ENCODE measurements at places on chromosomes 5 and 9.

DNA sequence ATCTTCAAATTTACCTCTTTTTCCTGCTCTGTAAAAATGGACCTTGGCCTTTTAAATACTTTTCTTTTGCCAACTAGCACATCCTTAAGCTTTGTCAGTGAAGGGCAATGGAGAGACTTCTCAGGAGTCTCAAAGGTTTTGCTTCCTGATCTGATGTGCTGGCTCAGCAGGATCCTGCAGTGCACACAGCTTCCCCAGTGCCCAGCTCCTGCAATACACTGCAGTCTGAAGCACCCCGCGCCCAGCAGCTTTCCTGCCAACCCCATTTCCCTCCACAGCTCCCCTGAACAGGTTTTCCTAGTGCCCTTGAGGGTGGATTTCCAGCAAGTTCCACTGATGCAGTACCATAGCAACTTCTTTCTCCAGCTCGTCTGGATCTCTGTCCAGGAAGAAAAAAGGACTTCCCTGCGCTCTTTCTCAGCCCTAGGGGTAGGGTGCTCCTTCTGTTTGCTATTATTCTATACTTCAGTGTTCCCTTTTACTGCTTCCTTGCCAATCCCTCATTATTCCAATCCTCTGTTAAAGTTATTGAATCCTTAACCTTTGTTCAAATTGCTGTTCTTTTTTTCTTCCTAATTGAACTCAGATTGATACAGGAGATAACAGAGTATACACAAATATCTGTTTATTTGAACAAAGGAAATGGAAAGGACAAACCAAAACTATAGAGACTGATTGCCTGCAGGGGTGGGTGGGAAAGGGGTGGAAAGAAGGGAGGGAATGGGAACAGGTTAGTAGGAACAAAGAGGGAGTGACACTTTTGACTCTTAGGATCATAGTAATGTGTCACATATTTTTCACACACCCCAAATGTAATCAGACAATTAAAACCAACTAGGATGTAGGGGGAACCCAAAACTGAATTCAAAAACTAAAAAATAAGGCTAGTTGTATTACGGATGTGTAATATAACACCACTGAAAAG lies 8.5 kb downstream of the SNAPC3 start:
- no peak for DNase-seq

DNA sequence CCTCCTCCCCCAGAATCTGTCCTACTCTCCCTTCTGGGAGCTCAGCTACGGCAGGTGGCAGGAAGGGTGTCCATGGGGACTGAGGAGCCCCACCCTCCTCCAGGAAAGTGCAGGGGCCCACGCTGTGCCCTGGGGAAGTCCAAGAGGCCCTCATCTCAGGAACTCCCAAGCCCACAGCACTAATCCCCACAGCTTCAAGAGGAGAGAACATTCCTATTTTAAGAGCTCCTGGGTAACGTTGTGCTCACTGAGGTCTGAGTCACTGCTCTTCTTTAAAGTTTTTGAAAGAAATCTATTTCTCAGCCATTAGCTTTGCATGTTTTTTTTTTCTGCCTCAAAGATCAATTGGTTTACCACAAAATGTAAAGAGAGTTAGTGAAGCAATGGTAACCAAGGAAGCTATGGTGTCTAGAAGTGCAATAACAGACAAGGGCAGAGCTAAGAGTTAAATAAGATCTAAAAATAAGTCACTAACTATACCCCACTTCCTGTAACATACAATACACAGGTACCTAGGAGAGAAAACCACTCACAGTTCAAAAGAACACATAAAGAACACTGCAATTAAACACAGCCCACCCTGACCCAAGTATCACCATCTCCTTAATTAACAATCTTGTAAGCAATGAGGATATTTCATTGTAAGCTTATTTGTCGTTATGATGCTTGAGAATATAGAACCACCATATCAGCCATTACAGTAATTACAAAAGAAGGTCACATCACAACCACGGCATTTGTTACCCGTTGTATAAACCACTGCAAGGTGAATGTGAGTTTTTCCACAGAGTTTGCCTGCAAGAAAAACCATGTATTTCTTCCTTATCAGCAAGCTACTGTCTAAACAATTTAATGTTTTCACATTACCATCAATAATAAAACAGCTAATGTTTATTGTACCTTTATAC lies 382.3 kb upstream of the SLC30A5 start:
- no peak for DNase-seq

GRCh38 chr5:567664-568060 lies 43.4 kb upstream of the SLC9A3 start:
- no peak for DNase-seq

GRCh38 chr5:92909602-92909962 lies 671.4 kb downstream of the NR2F1-AS1 start:
- no peak for DNase-seq

GRCh38 chr9:95570646-95571045 lies 53.9 kb upstream of the PTCH1 start:
- DNase-seq, result no peak

GRCh38 chr5:170678811-170679210 lies 104.7 kb upstream of the GABRP start:
- DNase-seq, result no peak

DNA sequence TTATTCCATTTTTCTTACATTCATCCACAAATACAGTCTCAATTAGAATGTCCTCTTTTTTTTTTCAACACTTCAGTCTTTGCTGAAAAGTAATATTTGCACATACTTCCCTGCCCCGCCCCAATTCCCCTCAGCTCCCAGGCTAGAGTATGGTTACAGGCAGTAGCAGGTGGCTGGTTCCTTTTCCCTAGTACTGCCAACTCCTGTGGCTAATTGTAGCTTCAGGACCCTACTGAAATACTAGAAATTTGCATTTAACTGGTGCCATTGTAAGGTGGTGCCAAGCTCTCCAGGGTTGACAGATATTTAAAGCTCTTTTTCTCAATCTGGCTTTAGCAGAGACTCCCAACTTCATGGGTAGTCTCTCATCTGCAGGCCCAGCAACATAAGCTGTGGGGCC lies 80.3 kb downstream of the FAM81B start:
- DNase-seq, result no peak

GRCh38 chr5:139814191-139814601 lies 18.6 kb downstream of the PSD2 start:
- no peak for DNase-seq

DNA sequence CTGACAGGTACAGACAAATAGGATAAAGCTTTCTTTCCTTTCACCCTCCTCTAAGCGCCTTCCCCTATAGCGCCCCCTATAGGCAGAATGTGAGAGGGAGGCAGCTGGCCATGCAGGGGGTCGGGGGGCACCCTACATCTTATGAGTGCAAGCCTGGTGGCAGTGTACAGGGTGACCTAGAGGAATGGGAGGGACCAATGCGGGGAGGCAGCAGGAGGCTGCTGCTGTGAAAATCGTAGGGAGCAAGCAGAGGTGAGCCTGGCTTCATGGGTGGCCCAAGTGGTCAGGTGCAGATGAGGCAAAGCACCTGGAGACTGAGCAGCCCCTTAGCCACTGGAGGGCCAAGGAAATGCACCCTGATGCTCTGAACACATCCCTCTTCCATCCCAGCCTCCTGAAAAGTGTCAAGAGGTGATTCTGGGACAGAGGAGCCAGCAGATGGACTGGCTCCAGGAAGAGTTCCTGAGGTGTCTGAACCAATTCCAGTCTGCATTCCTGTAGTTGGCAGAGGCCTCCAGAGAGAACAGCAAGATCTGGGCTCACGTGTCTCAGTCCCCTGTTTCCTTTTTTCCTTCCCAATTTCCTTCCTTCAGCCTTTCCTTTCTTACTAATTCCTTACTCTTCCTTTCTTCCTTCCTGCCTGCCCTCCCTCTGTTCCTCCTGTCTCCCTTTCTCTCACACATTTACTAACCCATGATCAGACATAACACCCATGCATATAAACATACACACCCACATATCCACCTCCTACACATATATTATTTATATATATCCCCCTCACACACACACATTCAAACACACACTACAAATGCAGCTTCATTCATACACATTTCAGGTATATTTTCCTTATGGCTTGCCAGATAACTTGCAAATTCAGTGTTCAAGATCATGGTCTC lies 32.8 kb upstream of the GALNT10 start:
- no peak for DNase-seq

DNA sequence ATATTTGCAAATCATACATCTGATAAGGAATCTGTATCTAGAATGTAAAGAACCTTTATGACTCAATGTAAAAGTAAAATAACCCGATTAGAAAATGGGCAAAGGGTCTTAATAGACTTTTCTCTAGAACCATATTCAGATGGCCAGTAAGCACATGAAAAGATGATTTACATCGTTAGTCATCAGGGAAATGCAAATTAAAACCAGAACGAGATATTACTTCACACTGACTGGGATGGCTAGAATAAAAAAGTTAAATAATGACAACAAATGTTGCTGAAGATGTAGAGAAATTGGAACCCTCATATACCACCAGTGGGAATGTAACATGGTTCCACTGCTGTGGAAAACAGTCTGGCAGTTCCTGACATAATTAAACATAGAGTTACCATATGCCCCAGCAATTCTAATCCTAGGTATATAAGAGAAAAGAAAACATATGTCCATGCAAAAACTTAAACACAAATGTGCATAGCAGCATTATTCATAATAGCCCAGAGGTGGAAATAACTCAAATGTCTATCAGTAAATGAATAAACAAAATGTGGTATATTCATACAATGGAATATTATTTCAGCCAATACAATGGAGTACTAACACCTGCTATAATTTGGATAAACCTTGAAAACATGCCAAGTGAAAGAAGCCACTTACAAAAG lies 100.4 kb upstream of the MAMDC2 start:
- DNase-seq, result no peak

DNA sequence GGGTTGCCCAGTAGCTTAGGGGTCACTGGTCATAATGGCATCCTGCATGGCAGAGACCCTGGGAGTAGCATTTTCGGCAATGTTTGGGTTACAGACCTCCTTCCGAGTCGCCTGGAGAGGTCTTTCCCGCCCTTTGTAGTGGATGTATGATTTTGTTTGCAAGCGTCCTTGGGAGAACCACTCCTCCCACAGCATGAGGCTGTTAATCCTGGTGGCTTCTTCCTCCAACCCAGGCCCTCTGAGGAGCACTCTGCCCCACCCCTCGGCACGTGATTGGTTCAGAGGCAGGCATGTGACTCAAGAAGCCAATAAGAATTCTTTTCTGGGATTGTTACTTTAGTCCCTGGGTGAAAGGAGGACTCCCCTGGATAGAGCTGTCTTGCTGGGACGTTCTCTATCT lies 30.2 kb upstream of the GRHPR start:
- DNase-seq, result no peak

DNA sequence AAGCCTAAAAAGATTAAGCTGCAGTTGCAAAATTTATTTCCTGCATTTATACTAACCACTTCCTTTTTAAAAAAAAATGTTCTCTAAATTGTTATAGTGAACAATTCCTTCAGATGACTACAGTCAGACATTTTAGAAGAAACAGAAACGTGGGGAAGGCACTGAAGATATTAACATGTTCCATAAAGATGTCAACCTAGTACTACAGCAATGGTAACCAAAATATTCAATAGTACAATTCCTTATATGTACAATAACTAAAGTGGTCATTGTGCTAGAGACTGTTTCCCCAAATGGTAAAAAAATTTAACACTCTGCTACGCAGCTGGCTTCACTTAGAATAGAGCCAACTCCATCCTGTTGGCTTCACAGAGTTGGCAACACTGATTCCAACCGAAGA lies 97.7 kb downstream of the FNBP1 start:
- no peak for DNase-seq

DNA sequence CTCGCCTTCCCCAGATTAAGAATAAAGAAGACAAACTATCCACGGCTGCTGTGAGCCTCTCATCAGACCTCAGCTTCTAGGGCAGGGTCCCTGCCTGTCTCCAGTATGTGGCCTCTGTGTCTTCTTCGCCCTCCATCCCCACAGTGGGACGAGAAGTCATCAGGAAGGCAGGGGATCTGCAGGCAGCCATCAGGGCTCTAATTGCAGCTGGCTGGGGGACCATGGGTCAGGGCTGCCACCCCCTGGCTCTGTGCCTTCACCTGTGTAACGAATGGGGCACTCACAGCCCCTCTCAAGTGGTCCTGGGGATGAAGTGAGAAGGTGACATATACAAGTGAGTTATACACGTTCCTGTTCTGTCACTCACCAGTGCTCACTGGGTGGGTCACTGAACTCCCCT lies 139.8 kb downstream of the KCNIP1 start:
- DNase-seq, result no peak
